ENCODE measurements at places on chromosomes 2 and 18.
A peak's percentile ranks its signal among the peaks of the same experiment; 100 is the strongest.

DNA sequence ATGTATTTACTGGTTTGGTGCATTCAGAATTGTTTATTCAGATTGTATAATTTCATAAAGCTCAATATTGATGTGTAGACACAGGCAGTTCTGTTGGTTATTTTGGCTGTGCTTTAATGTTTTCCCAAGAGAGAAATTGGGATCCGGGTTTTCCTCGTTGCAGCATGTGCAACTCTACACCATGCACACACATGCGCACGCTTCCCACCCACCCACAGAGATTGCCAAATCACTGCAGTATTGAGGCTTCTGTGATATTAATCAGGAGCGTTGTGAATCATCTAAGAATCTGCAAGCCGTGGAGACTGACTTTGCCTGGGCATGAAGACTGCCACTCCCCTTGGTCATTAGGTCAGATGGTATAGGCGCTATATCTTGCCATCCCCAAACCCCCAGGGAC, 571.5 kb downstream of the SLC4A3 start:
- DNase-seq, result no peak

GRCh38 chr2:20424300-20425290, 22.3 kb upstream of the RHOB start:
- no peak for DNase-seq

DNA sequence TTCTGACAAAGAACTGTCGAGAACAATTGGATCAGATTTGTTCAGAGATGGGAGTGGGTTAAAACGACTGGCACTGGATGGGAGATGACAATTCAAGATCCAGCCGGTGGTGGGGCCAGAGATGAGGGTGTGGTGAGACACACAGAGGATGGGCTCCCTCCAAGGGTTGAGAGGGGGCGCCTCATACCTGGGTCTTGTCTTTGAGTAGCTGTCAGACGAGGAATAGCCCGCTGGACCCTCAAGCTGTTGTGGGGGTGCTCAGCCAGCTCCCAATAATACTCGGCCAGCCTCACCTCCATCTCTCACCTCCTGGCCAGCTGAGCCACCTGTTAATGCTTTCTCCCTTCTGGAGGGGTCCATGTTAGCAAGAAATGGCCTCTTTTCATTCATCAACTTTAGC, 14.0 kb downstream of the INPP5D start:
- DNase-seq, result no peak

- DNase-seq, result no peak
Observed at GRCh38 chr18:75173125-75173432, 35.9 kb downstream of the PTGR3 start.

DNA sequence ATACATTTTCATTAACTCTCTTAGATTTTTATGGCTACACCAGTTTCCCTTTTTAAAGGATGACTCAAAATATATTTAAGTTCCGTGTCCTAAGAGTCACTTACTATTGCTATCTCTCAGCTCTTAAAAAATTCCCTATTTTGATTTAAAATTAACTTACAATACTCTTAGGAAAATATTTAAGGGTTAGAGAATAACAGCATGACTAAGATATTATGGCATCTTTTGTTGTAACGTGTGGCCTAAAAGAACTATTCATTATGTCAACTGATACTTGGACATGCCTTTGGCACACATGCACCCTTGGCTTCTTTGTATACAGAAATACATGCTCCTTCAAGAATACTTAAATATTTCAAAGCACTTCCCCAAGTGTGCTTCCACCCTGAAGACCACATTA, 42.3 kb downstream of the SCN3A start:
- DNase-seq, result no peak

DNA sequence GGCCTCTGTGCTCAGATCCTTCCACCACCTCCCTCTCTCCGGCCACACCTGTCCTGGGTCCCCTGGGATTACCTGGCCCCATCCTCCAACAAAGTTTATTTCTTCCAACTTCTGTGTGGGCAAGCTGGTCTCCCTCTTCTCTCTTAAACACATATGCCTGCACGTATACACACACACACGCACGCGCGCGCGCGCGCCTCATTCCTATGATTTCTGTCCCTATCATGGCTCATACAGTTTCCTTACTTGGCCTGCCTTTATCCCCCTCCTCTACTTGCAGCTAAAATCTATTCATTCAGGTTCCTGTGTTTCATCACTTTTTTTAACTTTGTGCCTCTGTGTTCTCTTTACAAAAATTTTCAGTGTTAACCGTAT, 96.4 kb downstream of the LOXHD1 start:
- no peak for DNase-seq

DNA sequence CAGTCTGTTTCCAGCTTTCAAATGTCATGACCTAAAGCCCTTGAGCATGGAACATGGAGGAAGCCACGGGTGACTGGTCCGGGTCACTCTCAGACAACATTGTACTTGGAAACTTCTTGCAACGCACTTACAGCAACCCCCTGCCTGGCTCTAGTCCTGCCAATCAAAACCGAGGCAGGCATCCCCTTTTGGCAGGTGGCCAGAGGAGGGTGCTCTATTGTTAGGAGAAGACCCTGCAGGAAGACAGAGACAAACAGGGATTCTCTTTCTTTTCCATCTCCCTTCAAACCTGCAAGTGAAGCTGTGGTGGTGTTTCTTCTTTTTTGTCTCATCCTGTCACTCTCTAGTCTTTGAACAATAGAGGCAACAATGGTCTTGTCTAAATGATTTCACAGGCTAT, 667.2 kb downstream of the ZEB2 start:
- DNase-seq, result no peak

DNA sequence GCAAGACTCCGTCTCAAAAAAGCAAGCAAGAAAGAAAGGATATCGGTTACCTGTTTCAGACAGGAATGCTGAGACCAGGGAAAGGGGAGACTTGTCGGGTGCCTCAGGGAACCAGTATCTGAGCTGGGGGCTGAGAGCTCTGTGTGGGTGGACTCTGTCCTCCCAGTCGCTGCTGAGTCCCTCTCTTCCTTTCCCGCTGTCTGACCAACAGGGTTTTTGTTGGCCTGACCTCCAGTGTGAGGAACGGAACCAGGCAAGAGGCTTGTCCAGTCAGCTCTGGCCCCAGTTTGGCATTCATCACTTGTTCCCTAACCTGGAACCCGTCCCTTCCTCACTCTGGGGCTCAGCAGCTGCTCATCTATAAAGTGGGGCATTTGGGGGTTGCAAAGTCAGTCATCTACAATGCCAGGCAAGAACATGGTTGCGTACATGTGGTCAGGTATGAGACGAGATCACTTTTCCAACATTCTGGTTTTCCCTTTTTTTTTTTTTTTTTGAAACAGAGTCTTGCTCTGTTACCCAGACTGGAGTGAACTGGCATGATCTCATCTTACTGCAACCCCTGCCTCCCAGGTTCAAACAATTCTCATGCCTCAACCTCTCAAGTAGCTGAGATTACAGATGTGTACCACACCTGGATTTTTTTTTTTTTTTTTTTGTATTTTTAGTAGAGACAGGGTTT, 116.4 kb downstream of the PLB1 start:
- DNase-seq, result no peak

GRCh38 chr2:8999102-8999446, 4.4 kb downstream of the MBOAT2 start:
- no peak for DNase-seq

DNA sequence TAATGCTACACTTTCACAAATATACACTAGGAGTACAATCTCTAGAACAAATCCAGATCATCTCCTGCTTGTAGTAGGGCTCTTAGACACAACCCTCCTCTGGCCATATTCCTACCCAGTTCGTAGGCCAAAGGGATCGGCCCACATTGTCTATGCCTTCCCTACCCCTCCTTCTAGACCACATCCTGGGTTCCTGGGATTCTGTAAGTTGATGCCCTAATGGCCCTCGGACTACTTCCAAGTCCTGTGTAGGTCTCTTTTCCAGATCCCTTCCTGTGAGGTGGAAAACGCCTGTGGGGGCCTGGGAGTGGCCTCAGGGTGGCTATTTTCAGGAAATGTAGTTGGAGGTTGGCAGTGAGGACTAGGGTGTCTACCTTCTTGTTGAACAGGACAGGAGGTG, 289.7 kb downstream of the ZNF385B start:
- DNase-seq, result no peak

- no peak for DNase-seq
Observed at GRCh38 chr2:239600001-239600593, 199.3 kb upstream of the HDAC4 start.

DNA sequence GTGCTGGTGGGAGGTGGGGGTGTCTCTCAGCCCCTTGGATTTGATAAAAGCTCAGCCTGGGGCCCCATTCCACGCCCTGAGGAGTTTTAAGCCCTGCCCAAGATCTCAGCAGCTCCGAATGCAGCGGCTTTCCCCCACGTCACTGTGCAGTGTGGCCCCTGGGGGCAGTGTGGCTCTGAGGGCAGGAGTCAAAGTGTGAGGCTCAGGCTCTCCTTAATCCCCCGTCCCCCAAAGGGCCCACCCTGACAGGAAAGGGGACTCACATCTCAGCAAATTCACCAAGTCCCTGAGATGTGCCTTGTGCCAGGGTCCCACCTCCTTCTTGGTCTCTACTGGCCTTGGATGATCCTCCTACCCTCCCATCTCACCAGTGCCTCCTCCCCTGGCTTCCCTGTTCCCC, 25.2 kb downstream of the NPPC start:
- no peak for DNase-seq

DNA sequence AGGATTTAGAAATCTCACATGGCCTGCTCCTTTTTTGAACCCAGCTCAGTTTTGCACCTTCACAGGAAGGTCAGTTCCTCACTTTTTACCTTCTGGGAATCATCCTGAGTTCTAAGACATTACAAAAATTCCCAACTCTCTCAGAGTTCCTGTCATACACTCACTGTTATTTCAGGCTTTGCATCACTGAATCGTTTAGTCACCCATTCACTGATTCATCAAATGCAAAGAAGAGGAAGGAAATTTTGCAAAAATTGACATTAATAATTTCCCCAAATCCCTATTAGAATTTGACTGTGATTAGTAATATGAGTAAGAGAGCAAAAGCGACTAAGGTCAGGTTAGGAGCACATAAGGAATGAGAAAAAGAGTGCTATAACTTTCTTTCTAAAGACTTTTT, 197.5 kb downstream of the PDE1A start:
- DNase-seq, result no peak

GRCh38 chr18:64402636-64403035, 253.7 kb upstream of the LINC00305 start:
- DNase-seq, result no peak

- no peak for DNase-seq
Observed at GRCh38 chr2:43133708-43134570, 92.5 kb downstream of the ZFP36L2 start.

DNA sequence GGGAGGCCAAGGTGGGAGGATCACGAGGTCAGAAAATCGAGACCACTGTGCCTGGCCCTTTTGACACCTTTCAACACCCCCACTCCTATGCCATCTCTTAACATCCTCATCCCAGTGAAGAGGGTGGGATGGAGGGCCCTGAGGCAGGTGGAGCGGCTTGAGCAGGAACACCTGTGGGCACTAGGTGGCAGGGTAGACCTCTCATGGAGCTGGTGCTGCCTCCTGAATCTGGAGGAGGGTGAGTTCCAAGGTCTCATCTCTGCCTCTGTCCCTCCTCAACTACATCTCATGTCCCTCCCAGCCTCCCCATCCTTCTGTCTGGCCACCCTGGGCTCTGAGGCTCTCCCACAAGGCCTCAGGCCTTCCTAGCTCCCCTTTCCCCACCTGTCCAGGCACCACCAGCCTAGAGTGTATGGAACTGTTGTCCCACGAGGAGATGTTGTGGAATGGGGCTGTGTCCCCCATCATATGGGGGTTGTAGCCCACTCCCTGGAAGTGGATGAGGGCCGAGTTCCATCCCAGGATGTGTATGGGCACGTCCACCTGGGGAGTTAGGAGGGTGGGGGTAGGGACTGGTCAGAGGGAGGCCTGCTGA, 17.0 kb upstream of the CRYBA2 start:
- no peak for DNase-seq

DNA sequence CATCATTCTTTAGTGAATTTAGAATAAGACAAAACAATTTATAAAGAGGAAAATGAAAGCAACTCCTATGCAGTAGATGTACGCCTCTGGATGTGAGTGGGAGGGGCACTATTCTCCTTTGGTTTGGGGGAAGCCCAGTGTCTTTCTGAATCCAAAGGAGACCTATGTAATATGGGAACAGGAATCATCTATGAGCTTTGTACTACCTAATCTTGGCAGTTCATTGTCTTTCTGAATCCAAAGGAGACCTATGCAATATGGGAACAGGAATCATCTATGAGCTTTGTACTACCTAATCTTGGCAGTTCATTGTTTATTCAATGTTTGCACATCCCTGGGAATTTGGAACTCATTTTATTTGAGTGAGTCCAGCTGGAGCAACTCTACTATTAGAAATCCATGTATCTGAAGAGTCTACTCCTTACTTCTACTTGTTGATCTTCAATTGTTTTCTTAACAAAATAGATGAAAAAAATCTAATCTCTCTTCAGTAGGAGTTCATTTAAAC, 401.1 kb upstream of the LRATD1 start:
- DNase-seq, result no peak

- DNase-seq, result peak; percentile 7
Observed at GRCh38 chr18:26574958-26575864, 26.9 kb upstream of the KCTD1 start.
